ENCODE measurements at places on chromosomes 13 and 19.
A peak's percentile ranks its signal among the peaks of the same experiment; 100 is the strongest.

GRCh38 chr13:107865318-107865575, 350.1 kb downstream of the LIG4 start:
- DNase-seq, result no peak

DNA sequence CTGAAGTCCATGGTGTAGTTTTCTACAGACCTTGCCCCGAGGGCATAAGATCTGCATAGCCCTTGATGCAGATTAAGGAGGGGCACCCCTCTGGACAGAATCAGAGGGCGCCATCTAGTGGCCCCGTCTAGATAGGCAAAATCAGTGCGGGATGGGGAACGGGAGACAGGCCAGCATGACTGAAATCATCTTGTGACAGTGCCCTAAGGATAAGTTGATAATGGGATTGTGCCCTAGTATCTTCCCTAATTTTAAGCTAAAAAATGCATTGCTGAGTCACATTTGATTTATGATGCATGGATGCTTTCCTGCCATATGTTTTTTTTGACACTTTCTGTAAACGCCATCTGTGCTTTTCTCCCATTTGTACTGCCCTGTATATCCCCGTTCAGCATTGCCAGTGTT, 19.0 kb upstream of the GPI start:
- DNase-seq, result peak; percentile 63

- no peak for DNase-seq
Measured at GRCh38 chr19:6856749-6857372, 30.5 kb upstream of the ADGRE1 start.

GRCh38 chr19:9644472-9644871, 23.4 kb upstream of the ZNF561 start:
- no peak for DNase-seq

GRCh38 chr13:48631441-48631840, 22.3 kb upstream of the CYSLTR2 start:
- no peak for DNase-seq

DNA sequence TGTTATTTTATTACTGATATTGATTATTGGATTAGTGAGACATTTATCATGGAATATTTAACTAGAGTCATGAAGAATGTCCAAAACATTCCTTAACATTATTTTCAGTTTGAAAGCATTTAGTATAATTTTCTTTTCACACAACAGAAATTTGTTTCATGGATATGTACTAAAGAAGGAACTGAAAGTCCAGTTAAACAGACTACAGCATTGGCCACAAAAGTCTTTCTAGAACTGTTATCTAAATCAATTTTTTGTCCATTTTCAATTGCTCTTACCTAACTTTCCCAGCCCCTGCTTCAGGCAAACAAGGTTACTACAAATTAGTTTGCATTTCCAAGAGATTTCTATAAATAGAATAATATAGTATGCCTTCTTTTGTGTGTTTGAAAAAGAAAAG, 1018.0 kb upstream of the PCDH20 start:
- no peak for DNase-seq
